Stimulated activated memory B cell treated with anti-CD40 and anti-IgM and Interleukin-4, amounts not matched to agents 10 μg/mL and 1 μg/mL and 100 μg/mL, for 72 hours (primary cell): ENCODE measurements at places on chromosomes 12 and 14.

- ATAC-seq: no peak
Measured at GRCh38 chr14:79602045-79602444, 609.3 kb downstream of the DIO2 start.

DNA sequence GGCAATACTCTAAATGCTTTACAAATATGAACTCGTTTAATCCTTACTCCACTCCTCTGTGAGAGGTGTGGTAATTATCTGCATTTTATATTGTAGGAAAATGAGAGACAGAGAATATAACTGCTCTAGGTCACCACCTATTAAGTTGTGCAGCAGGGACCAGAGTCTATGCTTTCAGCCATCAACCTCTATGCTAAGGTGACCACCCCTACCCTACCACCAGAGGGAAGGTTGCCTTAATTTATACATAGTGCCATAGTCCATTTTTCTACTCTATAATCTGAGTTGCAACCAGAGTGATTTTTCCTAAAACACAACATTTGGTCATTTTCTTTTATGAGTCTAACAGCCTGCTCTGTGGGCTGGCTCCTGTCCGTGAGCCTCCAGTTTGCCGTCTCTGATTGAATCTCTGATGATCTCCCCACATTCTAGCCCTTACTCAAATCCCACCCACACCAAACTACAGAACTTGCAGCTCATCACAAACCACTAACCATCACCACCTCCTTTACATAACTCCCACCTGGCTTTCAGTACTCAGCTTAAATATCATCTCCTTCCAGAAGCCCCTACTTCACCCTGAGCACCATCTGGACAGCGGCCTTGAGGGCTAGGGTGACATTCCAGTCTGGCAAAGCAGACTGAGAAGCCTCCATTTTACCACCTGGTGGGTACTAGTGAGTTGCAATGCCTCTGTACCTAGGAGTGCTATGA lies 126.6 kb downstream of the PPM1H start:
- ATAC-seq: peak; percentile 73

DNA sequence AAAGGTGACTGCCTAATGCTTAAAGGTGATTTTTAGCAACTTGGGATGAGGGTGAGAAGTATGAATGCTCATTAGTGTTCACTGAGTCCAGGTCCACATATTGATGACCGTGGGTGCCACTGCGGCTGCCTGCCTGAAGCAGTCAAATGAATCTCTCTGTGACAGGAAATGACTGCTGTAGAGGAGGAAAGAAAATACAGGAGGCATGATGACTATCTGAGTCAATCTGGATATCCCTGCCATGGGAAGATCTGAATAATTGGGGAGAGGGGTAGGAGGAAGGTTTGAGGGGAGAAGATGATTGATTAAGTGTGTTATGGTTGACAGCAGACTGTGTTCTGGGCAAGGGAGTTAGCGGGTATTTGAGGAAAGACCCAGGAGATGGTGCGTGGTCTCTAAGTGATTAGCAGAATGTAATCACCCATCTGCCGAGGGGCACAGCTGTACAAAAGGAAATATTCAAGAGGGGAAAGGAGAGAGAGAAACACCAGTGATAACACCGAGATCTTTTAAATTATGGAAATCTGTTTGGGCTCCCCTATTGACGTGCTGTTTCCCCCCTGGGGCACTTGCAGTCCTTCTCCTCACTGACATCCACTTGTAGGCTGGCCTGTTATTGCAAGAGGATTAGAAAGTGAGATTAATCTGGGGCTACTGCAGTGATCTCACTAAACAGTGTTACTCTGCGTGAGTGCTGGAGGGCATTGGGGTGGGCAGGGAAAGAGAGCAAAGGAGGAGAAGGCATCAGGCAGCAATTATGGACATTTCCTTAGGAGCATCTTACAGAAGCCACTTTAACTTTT lies 97.7 kb downstream of the AKAP6 start:
- no peak for ATAC-seq

DNA sequence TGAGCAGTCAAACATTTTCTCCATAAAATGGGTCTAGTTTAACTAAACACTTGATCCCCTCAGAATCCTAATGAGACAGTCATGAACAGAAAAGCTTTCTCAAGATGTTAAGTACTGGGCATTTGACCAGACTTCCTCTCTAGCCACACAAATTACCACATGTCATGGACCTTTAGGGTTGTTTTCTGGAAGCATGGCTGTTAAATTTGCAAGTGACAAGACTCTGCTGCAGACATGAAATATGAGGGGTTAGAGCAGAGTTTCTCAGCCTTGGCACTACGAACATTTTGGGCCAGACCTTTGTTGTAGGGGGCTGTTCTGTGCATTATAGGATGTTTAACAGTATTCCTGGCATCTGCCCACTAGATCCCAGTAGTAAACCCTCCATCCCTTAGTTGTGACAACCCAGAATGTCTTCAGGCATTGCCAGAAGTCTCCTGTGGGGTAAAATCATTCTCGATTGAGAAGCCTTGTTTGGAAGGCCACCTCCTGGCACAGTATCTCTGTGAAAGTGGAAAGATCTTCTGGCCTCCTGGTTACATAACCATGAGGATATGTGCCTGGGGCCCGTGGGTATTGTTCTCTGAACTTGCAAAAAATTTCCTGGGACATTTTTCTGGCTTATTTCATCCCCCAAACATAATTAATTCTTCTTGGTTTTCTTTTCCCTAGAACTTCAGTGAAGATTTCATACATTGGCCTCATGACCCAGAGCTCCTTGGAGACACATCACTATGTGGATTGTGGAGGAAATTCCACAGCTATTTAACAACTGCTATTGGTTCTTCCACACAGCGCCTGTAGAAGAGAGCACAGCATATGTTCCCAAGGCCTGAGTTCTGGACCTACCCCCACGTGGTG lies 4.3 kb downstream of the TMEM106C start:
- ATAC-seq: no peak

GRCh38 chr12:837548-837947 lies 85.2 kb downstream of the WNK1 start:
- ATAC-seq: no peak

DNA sequence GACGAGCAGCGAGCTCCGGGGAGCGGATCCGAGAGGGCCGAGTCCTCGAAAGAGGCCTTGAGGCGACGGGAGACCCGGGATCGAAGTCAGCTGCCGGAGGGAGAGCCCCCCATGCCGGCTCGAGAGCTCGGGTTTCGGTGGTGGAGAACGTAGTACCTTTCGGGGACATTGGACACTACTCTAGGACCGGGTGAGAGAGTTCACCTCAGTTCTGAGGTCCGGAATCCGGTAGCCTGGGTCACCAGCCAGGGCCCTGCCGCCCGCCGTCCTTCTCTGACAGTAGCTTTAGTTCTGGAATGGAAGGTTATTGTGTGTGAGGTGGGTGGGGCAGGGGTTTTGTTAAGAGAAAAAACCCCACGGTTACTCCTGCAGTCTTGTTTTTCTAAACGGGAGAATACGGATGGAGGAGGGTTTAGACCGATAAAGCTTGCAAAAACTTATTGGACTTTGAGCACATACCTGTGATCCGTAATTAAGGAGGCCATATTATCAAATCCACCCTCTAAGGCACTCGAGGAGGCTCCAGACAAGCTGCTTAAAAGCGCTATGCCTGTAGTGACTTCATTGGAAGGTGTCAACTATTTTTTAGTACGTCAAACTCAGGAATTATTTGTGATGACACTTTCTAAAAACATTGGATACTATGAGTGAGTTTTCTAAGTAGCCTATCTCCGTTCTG lies 765 bp downstream of the SCYL2 start:
- ATAC-seq: no peak

DNA sequence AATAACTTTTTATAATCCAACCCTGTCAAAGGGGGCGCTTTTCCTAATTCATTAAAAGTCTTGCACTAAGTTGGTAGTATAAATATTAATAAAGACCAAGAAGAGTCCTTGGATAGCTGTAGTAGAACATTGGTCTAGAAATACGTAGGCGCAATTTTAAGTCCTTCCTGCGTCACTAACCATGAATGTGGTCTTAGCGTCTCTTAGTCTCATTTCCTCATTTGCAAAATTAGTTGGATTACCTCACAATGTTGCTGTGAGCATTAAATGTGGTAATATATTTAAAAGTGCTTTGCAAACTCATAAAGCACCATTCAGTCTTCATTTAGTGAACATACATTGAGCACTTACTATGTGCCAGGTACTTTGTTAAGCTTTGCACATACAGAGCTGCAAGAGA lies 149.7 kb downstream of the AEBP2 start:
- ATAC-seq: no peak

- ATAC-seq: no peak
Measured at GRCh38 chr14:85463512-85463911, 66.4 kb upstream of the FLRT2 start.

- no peak for ATAC-seq
Measured at GRCh38 chr12:119444462-119445044, 110.0 kb downstream of the CCDC60 start.

- no peak for ATAC-seq
Measured at GRCh38 chr14:38366374-38366773, 110.5 kb upstream of the CLEC14A start.

GRCh38 chr14:100122481-100123223 lies 36.8 kb downstream of the DEGS2 start:
- no peak for ATAC-seq

DNA sequence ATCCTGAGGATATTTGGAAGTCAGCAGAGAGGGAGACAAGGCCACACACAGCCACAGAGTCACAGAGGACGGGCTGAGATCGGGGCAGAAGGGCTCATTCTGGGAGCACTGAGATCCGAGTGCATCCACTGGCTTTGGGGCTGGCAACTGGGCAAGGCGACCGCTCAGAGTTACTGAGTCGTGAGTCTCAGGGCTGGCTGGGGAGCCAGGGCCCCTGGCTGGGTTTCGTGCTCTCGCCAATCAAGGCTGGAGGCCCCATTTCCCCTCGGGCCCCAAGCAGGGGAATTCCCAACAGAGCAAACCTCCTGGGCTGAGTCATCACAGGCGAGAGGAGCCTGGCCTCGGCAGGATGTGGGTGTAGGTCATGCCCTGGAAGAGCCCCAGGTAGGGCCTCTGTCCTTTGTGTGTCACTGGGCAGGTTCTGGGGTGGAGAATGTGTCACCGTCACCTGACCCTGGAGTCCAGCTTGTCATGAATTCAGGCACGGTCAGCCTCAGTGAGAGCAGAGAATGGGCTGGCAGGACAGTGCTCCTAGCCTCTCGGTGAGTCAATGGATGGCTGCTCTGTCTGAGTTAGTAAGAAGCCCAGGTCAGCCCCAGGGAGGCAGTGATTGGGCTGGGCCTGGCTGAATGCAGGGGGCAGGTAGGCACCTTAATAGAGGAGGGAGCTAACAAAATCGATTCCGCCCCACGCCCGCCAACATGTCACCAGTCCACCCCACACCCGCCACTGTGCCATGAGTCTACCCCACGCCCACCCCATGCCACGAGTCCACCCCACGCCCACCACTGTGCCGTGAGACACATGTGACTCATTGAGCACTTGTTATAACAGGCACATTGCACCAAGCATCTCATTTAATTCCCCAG lies 16.9 kb downstream of the ASB2 start:
- ATAC-seq: peak; percentile 87

DNA sequence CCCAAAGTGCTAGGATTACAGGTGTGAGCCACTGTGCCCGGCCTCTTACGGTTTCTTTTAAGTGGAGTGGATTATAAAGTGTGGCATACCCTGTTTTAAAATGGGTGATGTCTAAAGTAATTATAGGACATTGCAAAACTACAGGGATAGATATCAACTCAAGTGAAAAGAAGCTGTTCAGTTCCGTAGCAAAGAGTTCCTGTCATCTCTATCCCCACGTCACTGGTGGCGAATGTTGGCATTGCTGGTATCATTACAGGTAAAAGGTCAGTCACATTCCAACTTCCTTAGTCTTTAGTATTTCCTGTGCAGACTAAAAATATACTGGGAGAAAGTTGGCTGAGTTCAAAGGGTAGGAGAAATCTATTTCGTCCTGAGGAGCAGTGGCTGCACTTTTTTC lies 95.6 kb upstream of the SLC38A2 start:
- no peak for ATAC-seq

GRCh38 chr12:15407025-15407424 lies 84.7 kb downstream of the PTPRO start:
- ATAC-seq: no peak

DNA sequence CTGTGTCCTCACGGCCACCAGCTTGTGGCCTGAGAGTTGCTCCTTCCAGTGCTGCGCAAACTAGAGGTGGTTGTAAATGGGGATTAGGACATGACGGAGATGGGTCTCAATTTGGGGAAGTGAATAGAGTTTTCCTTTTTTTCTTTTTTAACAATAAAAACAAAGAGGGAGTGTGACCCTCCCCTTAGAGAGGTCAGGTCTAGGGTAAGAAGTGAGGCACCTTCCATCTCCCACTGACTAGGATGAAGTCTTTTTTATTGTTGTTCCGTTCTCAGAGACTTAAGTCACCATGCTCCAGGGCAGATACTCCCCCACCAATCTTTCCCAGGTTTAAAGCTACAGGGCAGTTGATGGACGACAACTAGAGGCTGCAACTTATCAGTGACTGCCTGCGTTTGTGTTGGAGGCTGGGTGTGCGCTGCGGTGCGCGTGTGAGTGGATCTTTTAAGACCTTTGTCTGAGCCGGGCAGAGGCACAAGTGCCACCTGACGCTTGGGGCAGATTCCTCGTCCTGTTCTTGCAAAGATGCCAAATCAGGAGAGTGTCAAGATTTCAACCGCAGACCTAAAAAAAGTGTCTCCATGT lies 2.1 kb upstream of the GSC start:
- no peak for ATAC-seq

- no peak for ATAC-seq
Measured at GRCh38 chr14:103434868-103435442, 49.7 kb downstream of the MARK3 start.

DNA sequence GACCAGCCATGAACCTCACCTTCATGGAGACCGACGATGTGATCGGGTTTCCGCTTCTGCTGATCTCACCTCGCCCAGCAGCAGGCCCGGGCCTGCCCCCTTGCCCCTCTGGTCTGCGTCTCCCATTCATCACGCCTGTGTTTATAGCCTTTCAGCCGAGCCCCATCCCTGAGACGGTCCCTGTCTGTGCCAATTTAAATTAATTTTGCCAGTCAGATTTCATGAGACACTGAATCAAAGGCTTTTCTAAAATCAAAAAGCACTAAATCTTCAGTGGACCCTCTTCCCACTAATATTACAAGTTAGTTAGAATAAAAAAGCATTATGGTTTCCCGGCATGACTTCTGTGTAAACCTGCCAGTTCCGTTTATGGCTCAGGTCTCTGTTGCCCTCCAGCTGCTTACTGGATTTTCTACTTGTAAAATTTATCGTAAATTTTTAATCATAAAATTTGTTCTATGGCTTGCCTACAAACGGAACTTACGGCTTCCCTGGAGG lies 155.9 kb downstream of the ESRRB start:
- ATAC-seq: no peak

DNA sequence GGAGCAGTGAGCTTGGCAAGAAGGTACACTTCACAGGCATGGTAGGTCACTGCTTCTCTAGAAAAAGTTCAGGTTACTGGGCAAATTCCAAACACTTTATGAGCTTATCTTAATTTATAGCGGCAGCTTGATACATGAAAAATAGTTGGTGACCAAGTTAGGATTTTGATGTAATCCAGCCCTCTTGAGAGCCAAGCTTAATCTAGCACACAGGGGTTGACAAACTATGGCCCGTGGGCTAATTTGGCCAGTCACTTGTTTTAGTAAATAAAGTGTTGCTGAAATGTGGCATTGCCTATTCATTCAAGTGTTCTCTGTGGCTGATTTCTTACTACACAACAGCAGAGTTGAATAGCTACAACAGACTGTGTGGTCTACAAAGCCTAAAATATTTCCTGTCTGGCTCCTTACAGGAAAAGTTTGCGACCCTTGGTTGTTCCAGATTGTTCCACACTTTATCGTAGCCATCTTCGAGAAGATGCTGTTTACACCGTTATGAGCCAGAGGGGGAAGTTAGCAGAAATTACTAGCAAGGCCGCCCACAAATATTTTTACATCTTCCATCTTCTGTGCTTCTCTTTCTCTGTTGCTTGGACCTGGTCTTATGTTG lies 120.9 kb downstream of the DAAM1 start:
- ATAC-seq: no peak

GRCh38 chr12:102498471-102498870 lies 18.1 kb upstream of the IGF1 start:
- ATAC-seq: peak; percentile 58
